ENCODE measurements at places on chromosomes 2 and 18.
A peak's percentile ranks its signal among the peaks of the same experiment; 100 is the strongest.

- DNase-seq = no peak
Measured at GRCh38 chr2:114259389-114259788, 183.1 kb upstream of the DPP10 start.

GRCh38 chr18:78728784-78729467 is 250.7 kb upstream of the SALL3 start:
- no peak for DNase-seq

- no peak for DNase-seq
Measured at GRCh38 chr2:109690457-109690821, 76.3 kb downstream of the SOWAHC start.

DNA sequence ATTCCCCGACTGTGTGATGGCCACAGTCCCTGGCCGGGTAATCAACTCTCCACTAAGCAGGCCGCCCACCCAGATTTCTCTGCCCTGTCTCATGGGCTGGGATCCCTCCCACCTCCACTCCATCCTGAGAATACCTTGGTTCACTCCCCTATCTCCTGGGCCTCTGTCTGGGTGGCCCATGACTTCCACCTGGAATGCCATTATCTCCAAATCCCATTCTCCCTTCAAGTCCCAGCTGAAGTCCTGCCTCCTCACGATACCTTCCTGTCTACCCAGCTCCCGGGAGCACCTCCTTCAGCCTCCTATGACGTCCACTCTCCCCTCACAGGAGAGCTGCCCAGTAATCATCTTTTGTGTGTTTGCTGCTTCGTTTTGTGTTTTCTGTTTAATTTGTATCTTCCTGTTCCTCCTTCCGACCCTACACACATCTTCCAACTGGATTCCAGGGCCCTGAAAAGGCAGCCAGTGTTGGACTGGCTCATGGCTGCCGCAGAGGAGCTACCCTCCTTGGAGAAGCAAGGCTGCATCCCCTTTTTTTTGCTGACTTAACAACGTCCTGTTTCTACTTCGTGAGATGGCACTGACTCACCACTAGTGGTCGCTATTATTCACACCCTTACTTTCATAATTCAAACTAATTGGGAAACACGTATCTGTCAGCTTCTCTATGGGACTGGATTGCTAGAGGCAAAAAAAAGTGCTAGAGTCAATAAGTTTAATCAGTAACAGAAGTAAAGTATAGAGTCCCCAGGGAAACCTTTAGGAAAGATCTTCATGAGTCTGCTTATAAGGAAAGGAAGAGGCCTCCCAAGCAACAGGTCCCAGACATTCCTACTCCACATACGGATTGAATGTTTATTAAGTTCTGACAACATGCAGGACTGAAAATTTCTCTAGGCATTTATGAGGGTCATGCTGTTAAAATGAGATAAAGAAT is 171.9 kb upstream of the GATA6 start:
- DNase-seq = peak; percentile 31

DNA sequence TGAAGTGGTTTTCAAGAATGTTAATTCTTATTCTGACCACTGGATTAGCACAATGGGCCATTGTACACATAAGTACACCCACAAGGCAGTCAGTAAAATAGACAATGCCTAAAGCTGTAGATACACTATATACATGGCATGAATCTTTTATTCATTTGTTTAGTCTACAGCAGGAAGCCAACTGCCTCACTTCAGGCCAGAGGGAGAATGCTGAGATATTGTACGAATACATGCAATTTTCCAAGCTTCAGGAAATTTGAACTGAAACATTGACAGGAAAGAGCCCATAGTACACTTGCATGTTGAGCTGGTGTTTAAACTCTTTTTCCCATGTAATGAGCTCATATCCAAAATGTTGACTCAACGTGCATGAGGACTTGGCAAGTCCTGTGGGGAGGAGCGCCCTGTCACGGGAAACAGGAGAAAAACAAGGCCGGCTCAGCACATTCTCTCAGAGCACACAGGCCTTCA is 111.6 kb upstream of the CYP1B1 start:
- DNase-seq = no peak

GRCh38 chr2:7740114-7740513 is 822.9 kb downstream of the RNF144A start:
- peak; percentile 25 for DNase-seq

GRCh38 chr2:138979131-138979785 is 199.1 kb upstream of the NXPH2 start:
- DNase-seq = no peak

- no peak for DNase-seq
Measured at GRCh38 chr2:237291138-237291792, 122.7 kb downstream of the COL6A3 start.

- peak; percentile 48 for DNase-seq
Measured at GRCh38 chr2:30223413-30223874, 7.9 kb upstream of the LBH start.

DNA sequence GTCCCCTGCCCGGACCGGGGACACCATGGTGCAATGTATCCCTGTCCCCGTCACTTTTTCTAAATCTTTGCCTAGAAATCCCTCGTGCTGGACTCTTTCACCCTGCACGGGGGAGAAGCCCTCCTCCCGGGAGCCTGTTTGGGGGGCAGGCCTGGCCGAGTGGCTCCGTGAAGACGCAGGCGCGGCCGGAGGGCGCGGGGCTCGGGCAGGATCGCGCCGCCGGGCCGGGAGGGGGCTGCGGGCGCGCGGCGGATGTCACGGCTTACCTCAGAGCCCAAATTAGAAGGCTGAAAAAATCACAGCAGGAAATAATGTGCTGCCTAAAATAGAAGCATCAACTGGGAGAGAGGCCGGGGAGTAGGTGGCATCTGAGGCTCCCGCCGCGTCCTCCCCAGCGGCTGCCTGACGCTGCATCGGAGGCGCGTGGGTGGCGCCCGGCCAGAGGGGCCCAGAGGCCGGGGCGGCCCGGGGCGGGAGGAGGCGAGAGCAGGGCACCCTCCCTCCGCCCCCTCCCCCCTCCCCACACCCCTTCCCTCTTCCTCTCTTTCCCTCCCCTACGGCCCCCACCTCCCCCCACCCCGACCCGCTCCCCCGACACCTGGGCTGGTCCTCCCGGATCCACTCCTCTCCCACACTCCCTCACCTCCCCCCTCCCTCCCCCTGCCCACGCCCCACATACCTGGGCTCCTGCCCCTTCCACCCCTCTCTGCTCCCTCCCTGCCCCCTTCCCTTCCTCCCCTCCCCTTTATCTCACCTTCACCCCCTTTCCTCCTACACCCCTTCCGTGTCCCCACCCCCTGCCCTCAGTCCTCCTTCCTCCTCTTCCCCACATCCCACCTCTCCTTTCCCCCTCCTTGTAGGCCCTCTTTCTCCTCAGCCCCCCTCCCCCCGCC is 51.9 kb downstream of the SLC4A1AP start:
- peak; percentile 9 for DNase-seq

DNA sequence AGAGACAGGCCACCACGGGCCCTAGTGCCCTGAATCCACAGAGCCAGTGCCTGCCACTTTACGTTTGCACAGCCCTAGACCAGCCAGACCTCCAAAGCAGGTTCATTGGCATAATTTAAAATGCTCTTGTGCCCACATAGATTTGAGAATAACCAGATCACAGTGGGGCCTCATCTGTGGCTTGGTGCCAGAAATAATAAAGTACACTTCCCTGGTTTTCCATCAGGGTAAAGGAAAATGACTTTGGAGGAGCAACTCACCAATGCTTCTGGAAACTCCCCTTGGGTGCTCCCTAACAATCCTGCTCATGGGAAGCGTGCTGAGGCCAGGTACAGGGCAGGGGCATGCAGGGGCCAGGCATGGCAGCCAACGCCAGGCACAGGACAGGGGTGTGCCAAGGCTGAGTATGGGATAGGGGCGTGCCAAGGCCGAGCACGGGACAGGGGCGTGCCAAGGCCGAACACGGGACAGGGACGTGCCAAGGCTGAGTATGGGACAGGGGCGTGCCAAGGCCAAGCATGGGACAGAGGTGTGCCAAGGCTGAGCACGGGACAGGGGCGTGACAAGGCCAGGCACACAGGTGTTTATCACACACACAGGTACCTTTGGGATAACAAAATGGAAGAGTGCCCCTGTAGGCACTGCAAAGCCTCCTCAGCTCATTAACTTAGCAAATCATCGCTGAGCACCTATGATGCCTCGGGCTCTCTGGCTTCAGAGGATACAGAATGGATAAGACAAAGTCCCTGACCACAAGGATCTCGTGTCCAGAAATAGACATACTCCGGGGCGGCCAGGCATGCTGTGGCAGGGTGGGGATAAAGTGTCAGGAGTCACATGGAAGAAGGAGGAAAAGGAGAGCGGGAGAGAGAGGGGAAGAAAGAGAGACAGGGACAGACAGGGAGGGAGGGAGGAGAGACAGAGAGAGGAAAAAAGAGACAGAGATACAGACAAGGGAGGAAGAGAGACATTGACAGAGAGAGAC is 334.7 kb downstream of the EIPR1 start:
- no peak for DNase-seq

Measured in immature natural killer cell (primary cell).